ENCODE measurements at places on chromosomes 2 and 18.
A peak's percentile ranks its signal among the peaks of the same experiment; 100 is the strongest.

DNA sequence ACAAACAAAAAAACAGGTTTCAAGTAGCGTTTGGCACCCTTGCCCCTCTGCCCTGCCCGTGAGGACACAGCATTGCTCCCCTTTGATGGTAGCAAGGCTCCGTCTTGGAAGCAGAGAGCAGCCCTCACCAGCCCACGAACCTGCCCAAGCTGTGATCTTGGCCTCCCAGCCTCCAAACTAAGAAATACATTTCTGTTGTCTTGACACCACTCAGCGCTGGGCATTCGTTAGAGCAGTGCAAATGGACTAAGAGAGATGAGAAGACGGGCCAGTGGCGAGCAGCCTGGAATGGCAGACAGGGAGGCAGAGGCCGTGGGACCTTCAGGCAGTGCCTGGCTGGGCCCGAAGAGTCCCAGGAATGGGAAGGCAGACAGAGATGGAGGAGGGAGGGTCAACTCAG lies 109.8 kb downstream of the SH3BP4 start:
- no peak for DNase-seq

- no peak for DNase-seq
These were observed 11.1 kb downstream of the OTOF start for GRCh38 chr2:26466662-26467310.

DNA sequence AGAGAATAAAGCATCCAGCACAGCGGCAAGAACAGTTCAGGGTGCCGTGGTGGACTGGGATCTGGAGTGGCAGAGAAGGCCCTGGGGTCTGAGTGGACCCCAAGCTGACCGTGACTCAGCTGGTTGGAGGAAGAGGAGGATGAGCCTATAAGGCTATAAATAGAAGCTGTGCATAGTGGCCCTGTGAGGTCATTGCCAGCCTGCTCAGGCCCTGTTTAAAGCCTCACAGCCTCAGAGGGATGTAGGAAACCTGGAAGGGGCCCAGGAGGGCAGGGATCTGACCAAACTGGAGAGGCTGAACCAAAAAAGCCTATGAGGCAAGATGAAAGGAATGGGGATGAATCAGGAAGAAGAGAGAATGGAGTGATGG lies 11.3 kb upstream of the DES start:
- no peak for DNase-seq

DNA sequence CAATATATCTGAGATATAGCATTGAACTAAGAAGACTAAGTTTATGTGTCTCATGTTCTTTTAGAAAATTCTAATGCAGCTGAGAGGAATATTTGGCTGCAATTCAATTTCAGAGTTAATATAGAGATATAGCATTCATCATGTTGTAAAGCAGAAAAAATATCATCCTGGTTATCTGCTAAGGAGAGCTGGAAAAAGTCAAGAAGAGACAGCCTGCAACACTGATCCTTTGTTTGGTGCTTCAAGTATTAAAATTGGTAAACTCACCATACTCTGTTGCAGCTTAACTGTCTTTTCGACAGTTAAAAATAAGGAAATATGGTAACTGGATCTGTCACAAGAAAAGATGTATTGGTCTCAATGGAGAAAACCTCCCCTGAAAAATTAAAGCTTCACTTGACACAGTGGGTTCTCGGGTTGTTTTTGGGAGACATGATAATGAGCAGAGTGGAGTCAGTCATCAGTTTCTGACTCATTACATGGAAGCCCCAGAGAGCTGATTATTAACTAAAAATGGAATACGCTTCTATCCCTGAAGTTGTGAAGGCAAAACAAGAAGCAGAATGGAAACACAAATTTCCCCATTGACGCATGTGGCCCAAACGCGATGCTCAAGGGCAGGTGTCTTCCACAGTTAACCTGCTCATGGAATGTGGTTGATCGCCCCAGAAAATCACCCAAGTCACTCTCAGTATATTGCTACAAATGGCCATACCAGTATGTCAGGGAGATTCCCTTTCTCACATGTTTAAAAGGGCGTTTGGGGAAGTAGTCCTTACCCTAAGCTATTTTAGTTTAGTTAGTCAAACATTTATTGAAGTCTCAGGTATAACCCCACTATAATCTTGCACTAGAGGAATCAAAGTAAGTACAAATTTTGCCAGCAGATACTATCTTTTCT lies 8.2 kb downstream of the BCL2 start:
- DNase-seq = no peak

DNA sequence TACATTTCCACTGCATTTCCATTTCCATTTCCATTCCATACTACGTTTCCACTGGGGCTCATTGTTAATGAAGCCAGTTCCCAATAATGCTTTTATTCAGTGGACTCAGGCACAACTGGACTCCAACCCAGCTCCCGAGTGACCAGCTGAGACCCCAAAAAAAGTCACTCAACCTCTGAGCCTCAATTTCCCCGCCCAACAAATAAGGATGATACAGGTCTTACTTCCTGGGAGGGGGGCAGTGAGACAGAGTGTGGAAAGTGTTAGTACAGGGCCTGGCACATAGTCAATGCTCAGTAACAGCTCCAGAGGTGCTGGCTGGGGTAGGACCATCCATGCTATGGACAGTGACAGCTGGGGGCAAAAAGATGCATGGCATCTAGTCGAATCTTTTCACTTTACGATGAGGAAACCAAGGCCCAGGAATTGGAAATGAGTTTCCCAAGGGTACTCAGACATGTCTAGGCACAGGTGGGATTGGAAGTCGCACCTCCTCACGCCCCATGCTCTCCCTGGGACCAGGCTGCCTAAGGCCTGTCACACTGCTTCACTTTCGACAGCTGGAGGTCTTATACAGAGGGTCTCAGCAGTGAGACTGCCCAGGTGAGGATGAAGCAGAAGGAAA lies 226.5 kb downstream of the ANAPC1 start:
- DNase-seq = no peak

DNA sequence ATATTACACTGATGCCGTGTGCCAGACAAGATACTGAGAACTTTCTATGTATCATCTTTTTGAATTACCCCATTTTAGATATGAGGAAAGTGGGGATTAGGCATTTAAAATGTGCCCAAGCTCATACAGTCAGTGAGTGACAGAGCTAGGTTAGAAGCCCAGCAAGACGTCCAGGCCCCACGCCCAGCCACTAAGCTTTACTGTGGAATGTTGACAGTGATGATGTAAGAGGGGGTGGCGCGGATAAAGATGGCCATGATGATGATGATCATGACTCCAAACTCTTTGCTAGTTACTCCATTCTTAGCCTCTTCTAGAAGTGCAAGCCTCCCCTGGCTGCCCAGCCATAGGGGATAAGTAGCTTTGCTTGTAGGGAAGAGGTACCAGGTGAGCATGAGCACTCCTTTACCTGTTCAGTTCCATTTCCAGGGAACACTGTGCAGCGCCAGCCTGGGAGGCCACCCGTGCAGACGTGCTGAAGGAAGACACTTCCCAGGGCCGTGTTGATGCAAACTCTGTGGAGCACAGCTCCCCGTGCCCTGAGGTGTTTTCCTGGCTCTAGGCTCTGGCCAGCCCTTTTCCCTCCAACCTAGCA lies 65.5 kb downstream of the BCL2L11 start:
- DNase-seq = no peak

GRCh38 chr2:86622519-86623042 lies 1.1 kb downstream of the RNF103 start:
- peak; percentile 5 for DNase-seq

DNA sequence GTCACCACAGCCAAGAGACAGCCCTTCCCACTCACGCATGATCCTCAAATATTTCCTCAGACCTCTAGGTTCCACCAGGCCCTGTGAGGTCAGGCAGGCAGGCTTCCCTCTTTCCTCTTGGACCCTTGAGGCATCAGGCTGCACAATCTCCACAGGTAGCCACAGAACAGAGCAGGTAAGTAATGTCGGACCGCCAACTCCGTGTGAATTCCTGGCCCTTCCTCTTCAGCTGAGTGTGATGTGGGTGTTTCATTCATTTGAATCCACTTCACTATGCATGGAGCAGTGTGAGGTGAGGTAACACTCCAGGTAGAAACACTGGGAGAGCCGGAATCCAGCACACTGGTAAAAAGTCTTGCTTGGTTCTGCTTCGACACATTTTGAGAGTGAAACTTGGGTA lies 44.0 kb downstream of the MRPL35 start:
- DNase-seq = no peak

- DNase-seq = no peak
These were observed 5.8 kb upstream of the CNDP1 start for GRCh38 chr18:74528478-74528877.

DNA sequence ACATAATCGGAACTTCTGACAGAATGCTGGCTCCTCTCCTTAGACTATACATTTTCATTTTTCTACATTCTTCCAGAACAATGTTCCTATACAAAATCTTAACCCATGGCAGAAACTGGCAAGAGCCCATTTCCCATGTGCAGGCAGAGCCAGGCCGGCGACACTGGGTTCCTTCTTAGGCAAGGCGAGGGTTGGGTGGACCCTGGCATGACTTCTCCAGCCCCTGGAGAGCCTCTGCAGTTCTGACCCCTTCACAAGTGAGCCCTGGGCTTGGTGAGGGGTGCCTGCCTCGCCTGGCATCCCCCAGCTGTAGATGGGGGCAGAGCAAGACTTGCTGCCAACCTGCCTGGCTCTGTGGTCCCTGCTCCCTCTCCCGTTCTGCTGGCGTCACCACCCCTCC lies 5.0 kb downstream of the GYPC start:
- DNase-seq = no peak

- DNase-seq = no peak
These were observed 10.4 kb downstream of the MFSD2B start for GRCh38 chr2:24020244-24020643.

DNA sequence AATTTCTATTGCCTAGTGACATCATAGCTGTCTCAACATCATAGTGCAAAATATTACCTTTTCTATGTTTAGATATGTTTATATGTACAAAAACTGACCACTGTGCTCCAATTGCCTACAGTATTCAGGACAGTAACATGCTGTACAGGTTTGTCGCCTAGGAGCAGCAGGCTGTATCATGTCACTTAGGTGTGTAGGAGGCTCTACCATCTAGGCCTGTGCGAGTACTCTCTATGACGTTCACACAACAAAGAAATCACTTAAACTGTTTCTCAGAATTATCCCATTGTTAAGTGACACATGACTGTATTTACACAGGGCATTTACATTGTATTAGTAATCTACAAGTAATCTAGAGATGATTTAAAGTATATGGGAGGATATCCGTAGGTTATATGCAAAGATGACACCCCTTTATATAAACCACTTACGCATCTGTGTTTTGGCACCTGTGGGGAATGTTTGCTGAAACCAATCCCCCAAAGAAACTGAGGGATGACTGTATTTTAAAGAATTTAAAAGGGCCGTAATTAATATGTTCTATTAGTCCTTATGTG lies 24.7 kb downstream of the IL1R2 start:
- no peak for DNase-seq

DNA sequence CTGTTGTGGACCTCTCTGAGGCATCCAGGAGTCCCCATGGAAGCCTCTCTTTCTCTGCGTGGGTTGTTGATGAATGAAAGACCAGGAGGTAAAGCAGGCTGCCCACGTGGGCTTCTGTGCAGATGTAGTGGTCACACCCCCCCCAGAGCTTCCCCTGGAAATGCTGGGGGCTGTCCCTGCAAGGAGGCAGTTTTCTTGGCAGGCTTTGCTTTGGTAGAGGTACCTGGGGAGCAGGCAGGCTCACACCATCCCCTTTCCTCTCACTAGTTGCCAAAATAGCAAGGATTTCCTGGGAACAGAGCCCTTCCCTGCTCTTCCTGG lies 97.6 kb upstream of the MAP3K20 start:
- no peak for DNase-seq

- DNase-seq = no peak
These were observed 104.9 kb upstream of the MGAT5 start for GRCh38 chr2:134148843-134149472.

- DNase-seq = no peak
These were observed 1.5 kb downstream of the HOXD1 start for GRCh38 chr2:176189681-176190641.

GRCh38 chr2:229652796-229653195 lies 61.6 kb downstream of the DNER start:
- no peak for DNase-seq

DNA sequence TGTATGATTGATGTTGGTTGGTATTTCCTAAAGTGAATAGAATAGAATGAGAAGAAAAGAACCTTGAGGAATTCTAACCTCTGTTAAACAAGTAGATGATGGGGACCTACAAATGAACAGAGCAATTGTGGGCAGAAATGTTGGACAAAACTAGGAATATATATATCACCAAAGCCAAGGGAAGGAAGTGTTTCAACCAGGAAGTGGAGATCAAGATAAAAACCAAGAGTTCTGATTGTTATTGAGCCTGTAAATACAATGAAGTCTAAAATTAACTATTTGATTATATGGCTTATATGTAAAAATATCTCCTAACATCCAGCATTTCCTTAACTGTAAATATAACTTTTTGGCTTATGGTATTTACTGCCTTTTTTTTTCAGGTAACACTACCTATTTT lies 730.0 kb downstream of the SOCS6 start:
- DNase-seq = no peak

- no peak for DNase-seq
These were observed 3.5 kb upstream of the MAB21L4 start for GRCh38 chr2:240899468-240899865.

Data from stimulated activated CD8-positive, alpha-beta memory T cell treated with anti-CD3 and anti-CD28 coated beads, Interleukin-2, amount 100 ng/mL, for 48 hours (primary cell).